ENCODE measurements at places on chromosomes 5 and 9. TPM values are rescaled to one million over a fixed set of nuclear protein-coding genes. Genes with fewer than 3 reads are reported as not detected.
A peak's percentile ranks its signal among the peaks of the same experiment; 100 is the strongest.

DNA sequence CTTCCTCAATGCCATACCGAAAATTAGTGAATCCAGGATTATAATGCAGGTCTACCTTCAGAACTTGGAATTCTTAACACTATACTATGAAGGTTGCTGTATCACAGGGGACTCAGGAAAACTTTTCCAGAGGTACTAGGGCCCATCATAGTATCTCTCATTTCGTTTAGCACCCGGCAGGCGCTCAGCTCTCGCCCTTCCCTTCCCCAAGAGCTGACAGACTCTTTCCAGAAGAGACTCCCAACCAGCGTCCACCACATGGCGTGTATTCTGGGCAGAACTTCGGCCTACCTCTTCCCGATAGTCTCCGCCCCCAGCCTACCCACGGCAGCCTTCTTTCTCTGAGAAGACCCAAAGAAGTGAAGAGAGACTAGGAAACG lies 271 bp downstream of the NOL8 start:
- peak overlapping the region; percentile 84 for H3K4me3 ChIP-seq
- H3K4me1 ChIP-seq, result peaks cover 12% of the 10 kb centered on the region
- peak overlapping the region; percentile 96 for H3K27ac ChIP-seq
- H3K36me3 ChIP-seq, result peaks cover 12% of the 10 kb centered on the region
- peak; percentile 66 for DNase-seq
- no peaks in the 10 kb centered on the region for H3K27me3 ChIP-seq

- no peak overlapping the region for H3K4me3 ChIP-seq
- no peak for DNase-seq
- no peaks in the 10 kb centered on the region for H3K4me1 ChIP-seq
- no peak overlapping the region for H3K27ac ChIP-seq
Observed at GRCh38 chr9:38350529-38350928, 42.0 kb upstream of the ALDH1B1 start.

GRCh38 chr9:89896806-89897340 lies 292.1 kb downstream of the GADD45G start:
- no peaks in the 10 kb centered on the region for H3K27me3 ChIP-seq
- no peak overlapping the region for H3K4me3 ChIP-seq
- H3K4me1 ChIP-seq, result peaks cover 9% of the 10 kb centered on the region
- no peak overlapping the region for H3K27ac ChIP-seq

DNA sequence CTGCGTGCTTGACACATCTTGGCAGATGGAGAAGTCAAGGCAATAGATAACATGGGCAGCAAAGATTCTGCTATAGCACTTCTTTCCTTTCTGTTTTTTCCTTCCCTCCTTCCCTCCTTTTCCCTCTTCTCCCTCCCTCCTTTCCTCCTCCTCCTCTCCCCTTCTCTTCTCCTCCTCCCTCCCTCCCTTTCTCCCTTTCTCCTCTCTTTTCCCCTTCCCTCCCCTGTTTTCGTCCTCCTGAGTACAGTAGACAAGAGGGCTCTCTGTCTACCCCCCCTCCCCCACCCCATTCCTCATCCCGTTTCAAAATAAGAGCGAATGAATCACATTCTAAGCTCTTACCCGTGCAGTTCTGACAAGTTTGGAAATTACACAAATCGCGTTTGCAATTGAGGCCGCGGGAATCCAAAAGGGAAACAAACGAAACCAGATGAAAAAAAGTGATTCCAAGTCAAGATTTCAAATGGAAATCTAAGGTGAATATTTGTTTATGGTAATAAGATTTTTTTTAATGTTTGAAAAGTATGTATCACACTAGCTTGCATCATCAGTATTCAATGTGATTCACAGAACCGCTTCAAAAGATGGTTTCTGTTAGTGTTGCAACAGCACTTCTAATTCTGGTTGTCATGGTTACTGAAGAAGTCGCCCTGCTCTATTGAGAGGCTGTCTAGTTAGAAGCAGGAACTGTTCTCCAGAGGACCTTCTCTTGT lies 1.3 kb downstream of the NIM1K start:
- no peaks in the 10 kb centered on the region for H3K36me3 ChIP-seq
- H3K27me3 ChIP-seq, result no peaks in the 10 kb centered on the region

DNA sequence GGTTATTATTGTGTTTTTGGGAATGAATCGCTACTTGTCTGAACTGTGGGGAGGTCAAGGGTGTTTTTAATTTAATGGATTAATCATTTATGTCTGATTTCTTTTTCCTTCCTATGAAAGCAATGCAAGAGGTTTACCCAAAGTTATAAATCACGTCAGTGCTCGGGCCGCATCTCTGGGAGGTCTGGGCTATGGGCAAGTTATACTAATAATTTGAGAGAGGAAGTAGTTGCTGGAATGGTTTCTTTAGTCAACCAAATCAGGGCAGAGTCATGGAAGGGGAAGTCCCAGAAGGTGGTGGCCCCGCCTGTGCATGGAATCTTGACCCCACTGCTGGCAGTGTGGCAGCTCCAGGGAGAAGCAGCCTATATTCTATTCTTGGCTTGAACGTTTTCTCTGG lies 180.2 kb downstream of the HSPA4 start:
- H3K27ac ChIP-seq, result no peak overlapping the region
- H3K4me1 ChIP-seq, result no peaks in the 10 kb centered on the region
- H3K4me3 ChIP-seq, result no peak overlapping the region
- no peaks in the 10 kb centered on the region for H3K27me3 ChIP-seq

The AFAP1L1 gene
- total RNA-seq, result 5.6 TPM

- H3K36me3 ChIP-seq, result no peaks in the 10 kb centered on the region
- H3K4me1 ChIP-seq, result no peaks in the 10 kb centered on the region
- peak overlapping the region; percentile 95 for H3K27ac ChIP-seq
- no peaks in the 10 kb centered on the region for H3K27me3 ChIP-seq
- peak overlapping the region; percentile 99 for H3K4me3 ChIP-seq
Observed at GRCh38 chr5:149730620-149731331, 666 bp downstream of the PPARGC1B start.

The GCNT4 gene
- 3.0 TPM for total RNA-seq

The ORM1 gene
- total RNA-seq, result not detected

GRCh38 chr5:133344266-133344665 lies 268.1 kb downstream of the FSTL4 start:
- no peaks in the 10 kb centered on the region for H3K27me3 ChIP-seq
- DNase-seq, result no peak
- H3K27ac ChIP-seq, result no peak overlapping the region
- no peaks in the 10 kb centered on the region for H3K36me3 ChIP-seq

The PCDHB15 gene
- total RNA-seq, result 7.3 TPM

The GABBR2 gene
- total RNA-seq, result not detected

The FCN1 gene
- total RNA-seq, result 6.9 TPM

DNA sequence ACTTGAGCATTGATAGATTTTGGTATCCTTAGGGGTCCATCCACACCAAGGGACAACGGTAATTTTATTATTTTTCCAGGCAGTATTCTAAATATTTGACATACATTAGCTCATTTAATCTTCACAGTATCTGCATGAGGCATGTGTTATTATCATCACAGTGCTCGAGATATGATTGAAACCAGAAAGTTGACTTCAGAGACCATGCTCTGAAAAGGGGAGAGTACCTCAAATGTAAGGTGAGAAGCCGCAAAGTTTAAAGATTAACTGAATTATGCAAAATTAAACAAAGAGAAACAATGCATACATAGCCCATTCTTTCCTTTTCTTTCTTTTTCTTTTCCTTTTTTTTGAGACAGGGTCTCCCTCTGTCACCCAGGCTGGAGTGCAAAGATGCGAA lies 104.1 kb downstream of the SLC25A46 start:
- H3K4me3 ChIP-seq, result no peak overlapping the region
- DNase-seq, result no peak
- H3K27ac ChIP-seq, result no peak overlapping the region
- no peaks in the 10 kb centered on the region for H3K27me3 ChIP-seq

The FAM221B gene
- not detected for total RNA-seq

The SAPCD2 gene
- not detected for total RNA-seq

The TRAF1 gene
- 4.6 TPM for total RNA-seq

- no peak overlapping the region for H3K4me3 ChIP-seq
- no peaks in the 10 kb centered on the region for H3K36me3 ChIP-seq
- DNase-seq, result no peak
- H3K27ac ChIP-seq, result no peak overlapping the region
Observed at GRCh38 chr5:158951436-158952247, 148.1 kb downstream of the EBF1 start.

Data from sigmoid colon (tissue), 7 donors.